Osteoblast (primary cell): ENCODE measurements at places on chromosomes 2 and 18. TPM values are rescaled to one million over a fixed set of nuclear protein-coding genes. Genes with fewer than 3 reads are reported as not detected.
A peak's percentile ranks its signal among the peaks of the same experiment; 100 is the strongest.

The ONECUT2 gene
- under 0.01 TPM in 1 of 2 replicates, not detected in the other for total RNA-seq

The MYO1B gene
- total RNA-seq: 229 and 246 TPM in 2 replicates

- DNase-seq: no peak
Measured at GRCh38 chr2:96247009-96247408, 18.8 kb downstream of the TMEM127 start.

DNA sequence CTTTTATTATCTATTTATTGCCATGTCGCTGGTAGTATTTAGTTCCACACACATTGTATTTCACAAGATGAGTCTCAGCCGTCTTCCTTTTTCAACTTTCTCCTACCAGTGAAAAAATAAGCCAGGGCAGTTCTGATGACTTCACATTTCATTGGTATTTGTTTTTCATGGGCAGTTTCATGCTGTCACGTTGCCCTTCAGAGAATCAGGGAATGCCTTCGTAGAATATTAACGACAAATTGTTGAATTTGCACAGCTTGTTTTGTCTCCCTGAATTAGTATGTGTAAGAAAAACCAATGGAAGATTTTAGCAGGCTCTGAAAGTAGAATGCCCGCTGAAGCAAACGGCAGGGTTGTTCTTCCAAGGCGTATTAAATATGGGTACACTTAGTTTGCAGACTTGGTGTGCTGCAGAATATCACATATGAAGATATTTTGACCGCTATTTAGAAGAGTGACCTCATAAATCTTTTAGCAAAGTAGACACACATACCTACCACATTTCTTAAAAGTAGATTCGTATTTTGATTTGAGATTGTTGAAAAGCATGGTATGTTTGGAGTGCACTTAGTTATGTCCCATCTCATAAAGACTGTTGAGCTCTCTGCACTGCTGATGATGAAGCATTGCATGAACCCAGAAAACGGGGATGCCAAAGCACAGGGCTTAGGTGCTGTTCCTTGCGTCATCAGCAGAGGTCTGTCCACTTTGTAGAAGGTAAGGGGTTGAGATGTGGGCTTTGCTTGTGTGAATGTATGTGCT lies 2.9 kb downstream of the NEDD4L start:
- DNase-seq: peak; percentile 10

DNA sequence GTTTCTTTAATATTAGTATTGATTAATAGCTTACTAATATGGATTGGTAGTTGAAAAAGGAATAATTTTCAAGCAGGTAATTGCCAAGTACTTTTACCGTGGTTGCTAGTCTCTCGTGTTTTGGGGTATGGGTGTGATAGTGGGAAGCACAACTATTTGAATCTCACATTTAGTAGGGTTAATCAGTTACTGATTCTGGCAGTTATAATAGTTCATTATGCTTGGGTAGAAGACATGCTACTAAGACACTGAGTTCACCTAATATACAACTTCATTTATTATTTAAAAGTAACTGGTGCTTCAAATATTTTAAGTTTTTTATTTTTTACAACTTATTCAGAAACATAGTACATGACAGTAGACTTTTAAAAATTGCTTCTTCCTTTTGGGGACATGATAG lies 33.5 kb downstream of the SOCS6 start:
- no peak for DNase-seq

GRCh38 chr2:222364285-222364895 lies 60.0 kb upstream of the SGPP2 start:
- no peak for DNase-seq

GRCh38 chr2:215063526-215063925 lies 74.9 kb downstream of the ABCA12 start:
- DNase-seq: no peak
